ENCODE measurements at places on chromosomes 5 and 9. TPM values are rescaled to one million over a fixed set of nuclear protein-coding genes. Genes with fewer than 3 reads are reported as not detected.

Gene PCDHGA8
- total RNA-seq, result 0.81 TPM

Gene SLC45A2
- total RNA-seq, result not detected

Gene GARNL3
- 17.8 TPM for total RNA-seq

Gene TAF11L5
- not detected for total RNA-seq

Gene COL15A1
- 66.2 TPM for total RNA-seq

Gene CXCL14
- total RNA-seq, result 2.0 TPM

Gene LECT2
- total RNA-seq, result not detected

Gene DUSP1
- total RNA-seq, result 423 TPM

Gene ZNF474
- 0.29 TPM for total RNA-seq

Gene FOXI1
- total RNA-seq, result not detected

DNA sequence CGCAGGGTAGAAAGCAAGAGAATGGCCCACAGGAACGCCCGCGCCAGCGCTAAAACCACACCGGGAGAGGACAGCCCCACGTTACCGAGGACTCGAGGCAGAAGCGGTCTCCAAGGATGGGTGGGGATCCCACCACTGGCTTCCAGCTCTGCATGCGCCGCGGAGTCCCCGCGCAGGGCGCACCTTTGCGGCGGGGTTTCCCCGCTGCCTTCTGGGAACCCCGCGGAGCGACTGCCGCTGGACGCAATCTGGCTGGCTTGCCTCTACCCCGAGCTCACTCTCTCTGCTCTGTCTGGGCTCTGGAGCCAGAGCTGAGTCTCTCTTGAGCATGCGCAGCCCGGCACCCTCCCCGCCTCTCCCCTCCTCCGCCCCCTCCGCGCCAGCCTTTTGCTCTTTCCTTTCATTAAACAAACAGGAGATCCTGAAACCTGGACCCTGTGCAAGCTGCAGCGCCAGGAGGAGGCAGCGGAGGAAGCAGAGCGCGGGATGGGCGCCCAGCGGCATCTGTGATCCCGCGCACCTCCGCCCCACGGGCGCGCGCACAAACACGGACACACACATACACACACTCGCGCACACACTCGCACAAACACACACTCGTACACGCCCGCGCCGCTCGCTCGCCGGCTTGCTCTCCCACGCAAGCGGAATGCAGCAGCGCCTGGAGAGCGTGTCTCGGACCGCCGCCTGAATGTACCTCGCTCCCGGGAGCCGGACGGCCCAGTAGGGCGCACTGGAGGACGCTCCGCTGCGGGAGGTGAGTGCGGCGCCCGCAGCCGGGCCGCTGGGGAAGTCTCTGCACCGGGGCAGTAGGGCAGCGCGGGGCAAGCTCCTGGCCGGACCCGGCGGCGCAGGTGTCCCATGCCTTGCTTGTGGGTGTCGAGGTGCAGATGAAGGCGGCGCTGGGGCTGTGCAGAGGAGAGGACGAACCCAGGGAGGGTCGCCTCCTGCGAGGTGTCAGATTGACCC, at the start of gene PLPPR1:
Gene PLPPR1, plus strand, starts transcription at position 382 of the 969 bp plus-strand sequence.
- DNase-seq, result peak; percentile 52

DNA sequence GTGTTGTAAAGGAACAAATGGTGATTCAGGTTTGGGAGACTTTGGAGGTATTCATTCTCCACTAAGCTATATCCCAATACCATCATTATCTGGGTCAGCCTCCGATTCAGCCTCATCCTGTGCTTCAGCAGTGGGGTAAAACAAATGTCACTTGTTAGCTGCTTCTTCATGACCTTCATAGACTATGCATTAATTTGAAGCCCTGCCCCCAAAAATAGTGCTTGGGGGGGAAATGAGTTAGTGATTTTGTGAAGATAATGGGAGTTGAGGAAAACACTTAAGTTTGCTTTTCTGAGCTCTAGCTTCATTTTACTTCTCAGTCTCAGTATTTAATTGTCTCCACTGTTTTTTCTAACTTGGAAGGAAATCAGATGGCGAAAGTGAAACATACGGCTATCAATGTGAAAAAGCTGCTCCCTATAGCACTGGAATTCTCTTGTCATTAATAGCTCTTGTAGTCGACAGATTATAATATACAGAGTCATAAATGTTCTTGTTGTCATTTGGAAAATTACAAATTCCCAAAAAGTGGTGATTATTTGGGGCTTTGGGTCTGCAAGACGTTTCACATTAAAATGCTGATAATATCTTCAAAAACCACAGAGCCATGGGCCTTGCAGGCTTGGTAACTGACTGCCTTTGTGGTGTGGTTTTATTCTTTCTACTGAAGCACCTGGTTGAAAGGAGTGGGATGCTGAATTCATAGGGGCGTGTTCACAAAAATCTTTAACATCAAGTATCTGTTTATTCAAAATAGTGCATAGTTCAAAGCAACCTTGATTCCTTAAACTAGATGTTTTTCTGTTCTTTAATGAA, 40.0 kb downstream of the PIK3R1 start:
- no peak for DNase-seq

DNA sequence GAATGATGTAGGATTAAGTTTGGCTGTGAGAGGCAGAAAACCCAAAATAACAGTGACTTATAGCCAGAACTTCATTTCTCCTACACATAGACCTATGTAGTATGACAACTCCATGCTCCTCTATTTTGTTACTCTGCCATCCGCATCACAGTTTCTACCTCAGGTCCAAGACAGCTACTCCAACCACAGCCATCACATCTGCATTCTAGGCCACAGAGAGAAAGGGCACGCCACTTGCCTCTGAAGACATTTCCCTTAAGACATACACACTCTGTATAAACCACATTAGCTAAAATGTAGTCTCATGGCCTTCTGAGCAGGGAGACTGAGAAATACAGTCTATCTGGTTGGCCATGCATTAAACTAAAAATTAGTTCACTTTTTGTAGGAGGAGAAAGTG, 10.0 kb downstream of the SPINK4 start:
- DNase-seq, result no peak

- DNase-seq, result peak; percentile 81
Measured at GRCh38 chr5:74149395-74149794, 491.1 kb downstream of the ENC1 start.

DNA sequence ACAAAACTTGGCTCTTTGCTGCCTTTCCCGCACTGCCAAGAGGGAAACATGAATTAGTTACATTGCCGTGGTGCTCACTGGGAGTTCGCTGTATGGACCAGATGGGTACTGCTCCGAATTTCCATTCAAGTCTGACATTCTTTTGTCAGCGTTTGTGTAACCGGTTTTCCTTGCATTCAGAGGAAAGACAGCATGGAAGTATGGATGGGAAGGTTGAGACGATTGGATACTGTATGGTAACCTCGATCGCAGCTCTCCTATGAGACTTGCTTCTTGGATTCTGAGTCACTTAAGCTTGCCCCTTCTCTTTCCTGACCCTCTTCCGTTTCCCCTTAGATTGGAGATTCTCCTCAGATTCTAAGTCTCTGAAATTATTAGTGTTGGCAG, 625 bp upstream of the UBLCP1 start:
- DNase-seq, result no peak

- DNase-seq, result no peak
Measured at GRCh38 chr9:96448546-96449170, 1.3 kb upstream of the HABP4 start.

GRCh38 chr5:130884023-130884422, 281.0 kb downstream of the HINT1 start:
- DNase-seq, result no peak

DNA sequence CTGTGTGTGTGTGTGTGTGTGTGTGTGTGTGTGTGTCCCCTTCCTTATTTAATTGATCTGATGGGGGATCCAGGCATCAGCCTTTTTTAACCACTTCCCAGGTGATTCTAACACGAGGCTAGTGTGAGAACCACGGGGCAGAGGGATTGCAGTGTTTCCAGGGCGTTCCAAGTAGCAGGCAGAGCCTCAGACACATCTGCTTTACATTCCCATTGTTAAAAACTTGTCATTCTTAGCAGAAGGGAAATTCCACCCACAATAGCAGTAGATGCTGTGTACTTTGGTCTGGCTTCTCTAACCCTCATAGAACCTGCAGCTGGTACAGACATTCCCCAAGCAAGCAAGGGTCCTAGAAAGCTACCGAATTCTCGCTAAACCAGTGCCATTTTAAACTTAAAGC, 81.9 kb upstream of the SLC30A5 start:
- DNase-seq, result no peak

- DNase-seq, result no peak
Measured at GRCh38 chr9:111910428-111910827, 13.8 kb downstream of the UGCG start.

DNA sequence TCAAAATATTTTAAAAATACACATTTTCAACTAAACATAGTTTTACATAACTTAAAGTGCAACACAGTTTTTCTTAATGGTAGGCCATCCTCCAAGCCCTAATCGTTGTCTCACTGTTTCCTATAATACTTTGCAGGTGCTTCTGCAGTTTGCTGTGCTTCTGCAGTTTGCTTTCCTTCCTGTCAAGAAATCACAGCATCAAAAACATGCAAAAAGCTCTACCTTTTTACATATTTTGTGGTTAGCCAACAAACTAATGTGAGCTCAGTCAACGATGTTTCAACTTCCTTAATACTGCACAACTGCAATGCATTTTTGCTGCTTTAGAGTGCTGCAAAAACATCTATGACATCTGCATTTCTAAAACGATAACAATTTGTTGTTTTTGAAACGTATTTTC, 25.2 kb downstream of the EMB start:
- no peak for DNase-seq

DNA sequence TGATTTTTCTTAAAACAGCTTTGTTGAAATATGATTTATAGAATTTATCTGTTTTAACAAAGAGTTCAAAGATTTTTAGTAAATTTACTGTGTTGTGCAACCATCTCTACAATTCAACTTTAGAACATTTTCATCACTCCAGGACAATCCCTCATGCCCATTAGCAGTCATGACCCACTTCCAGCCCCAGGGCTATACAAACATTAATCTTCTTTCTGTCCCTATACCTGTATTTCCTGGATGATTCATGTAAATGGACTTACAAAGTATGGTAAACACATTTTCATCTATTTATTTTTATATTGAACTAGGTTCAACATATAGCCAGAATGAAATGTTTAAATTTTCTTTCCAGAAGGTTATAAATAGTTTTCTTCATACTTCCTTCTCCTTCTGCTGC, 127.8 kb upstream of the CCDC180 start:
- no peak for DNase-seq

DNA sequence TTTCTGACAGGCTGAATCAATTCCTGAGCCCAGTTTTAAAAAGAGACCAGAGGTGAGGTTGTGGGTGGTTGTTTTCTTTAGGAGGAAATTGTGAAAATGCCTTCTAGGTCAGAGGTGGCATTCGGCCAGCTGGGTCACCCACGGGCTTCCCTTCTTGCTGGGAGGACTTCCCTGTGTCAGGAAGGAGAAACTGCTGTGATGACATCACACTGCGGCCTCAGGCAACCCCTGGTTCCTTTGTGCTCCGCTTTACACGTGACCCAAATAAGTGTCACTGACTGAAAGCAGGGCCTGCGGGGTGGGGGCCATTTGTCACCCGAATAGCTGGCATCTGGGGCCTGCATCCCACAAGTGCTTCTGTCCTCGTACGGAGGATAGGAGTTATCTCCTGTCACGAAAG, 39.7 kb downstream of the FABP6 start:
- peak; percentile 91 for DNase-seq

DNA sequence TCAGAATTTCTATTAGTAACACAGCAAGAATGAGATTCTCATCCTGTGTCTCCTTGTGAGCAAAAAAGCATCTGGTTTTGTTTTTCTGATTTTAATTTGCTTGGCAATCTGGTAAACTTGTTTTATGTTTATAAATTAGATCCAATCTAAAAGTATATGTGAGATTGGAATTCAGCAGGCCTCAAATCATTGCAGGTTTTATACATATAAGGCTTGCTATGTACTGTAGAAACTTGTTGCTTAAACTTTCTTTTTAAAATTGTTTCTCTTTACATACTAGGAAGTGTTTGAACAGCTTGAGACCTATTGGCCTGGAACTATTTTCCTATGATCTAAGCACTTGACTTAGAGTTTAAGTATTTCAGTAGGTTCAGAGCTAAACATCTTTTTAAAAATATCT, 1037.8 kb downstream of the NR2F1-AS1 start:
- no peak for DNase-seq

GRCh38 chr5:135568923-135569360, 9.8 kb downstream of the CXCL14 start:
- DNase-seq, result no peak

DNA sequence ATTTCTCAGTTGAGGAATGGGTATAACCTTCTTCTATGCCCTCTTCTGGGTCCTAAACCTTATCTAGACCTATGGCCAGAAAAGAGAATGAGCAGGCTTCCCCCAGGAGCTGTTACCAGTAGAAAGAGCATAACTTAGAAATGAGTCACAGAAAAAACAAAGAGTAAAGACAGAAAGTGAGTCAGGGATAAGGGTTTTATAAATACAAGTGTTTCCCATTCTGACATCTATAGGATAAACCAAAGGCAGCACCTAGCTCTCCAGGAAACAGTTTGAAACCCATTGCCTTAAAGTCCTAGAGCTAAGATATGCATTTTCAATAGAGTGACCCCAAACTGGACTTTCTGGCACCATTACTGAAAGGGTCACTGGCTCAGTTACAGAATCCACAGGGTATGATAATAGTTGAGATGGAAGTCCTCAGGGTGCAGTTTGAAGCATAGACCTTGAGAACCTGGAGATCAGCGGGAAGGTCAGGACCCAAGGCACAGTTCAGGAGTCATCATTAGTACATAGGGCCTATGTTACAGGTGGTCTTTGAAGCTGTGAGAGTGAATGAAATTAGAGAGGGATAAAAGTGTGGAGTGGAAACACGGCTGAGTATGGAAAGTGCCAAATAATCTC, 42.7 kb upstream of the LIFR start:
- no peak for DNase-seq

DNA sequence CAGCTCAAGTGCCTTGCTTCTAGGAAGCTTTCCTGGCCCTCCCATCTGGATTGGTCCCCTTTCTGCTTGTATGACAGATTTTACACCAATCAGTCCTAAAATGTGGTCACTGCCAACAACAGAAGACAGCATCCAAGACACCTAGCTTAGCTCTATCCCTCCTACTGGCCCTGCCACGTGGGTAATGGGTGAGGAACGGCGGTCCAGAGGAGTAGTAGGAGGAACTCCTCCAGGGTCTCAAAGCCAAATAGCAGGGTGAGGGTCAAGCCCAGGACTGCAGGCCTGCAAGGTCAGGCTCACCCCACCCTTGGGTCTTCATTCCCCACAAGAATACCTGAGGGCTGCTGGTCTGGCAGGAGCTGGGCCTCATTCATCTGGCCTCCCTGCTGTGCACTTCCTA, 56.7 kb upstream of the SLC25A51 start:
- no peak for DNase-seq

DNA sequence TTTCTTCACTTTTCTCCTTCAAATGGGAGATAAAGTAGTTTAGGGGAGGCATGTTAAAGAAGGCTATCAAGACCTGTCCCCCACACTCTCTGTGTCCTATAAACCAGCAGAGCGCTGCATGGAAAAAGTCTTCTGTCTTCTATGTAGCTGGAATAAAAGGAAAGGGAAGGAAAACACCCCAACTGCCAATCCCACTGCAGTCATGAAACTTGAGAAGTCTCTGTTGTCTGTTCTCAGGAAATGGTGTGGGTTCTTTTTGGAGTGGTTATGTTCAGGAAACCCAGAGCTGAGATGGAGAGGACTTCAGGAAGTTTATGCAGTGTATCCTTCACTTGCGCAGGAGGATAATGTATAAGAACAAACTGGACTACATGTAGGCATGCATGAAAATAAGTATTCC, 274.3 kb downstream of the GAS1 start:
- DNase-seq, result no peak

GRCh38 chr9:121499427-121500164, at the start of gene GGTA1:
Gene GGTA1 (minus strand): TSS chr9:121499844. CDS start chr9:121467922, 31,922 bp downstream.
- DNase-seq, result peak; percentile 64
